Suppressor macrophage (primary cell): ENCODE measurements at places on chromosomes 5 and 9.

GRCh38 chr5:74311961-74312360 is 328.6 kb downstream of the ENC1 start:
- DNase-seq: no peak

- no peak for DNase-seq
Measured at GRCh38 chr9:105311306-105311705, 66.9 kb downstream of the SLC44A1 start.

GRCh38 chr5:14748180-14748900 is 83.8 kb downstream of the OTULIN start:
- DNase-seq: no peak

GRCh38 chr9:27292659-27293405 is 4.1 kb downstream of the EQTN start:
- no peak for DNase-seq

DNA sequence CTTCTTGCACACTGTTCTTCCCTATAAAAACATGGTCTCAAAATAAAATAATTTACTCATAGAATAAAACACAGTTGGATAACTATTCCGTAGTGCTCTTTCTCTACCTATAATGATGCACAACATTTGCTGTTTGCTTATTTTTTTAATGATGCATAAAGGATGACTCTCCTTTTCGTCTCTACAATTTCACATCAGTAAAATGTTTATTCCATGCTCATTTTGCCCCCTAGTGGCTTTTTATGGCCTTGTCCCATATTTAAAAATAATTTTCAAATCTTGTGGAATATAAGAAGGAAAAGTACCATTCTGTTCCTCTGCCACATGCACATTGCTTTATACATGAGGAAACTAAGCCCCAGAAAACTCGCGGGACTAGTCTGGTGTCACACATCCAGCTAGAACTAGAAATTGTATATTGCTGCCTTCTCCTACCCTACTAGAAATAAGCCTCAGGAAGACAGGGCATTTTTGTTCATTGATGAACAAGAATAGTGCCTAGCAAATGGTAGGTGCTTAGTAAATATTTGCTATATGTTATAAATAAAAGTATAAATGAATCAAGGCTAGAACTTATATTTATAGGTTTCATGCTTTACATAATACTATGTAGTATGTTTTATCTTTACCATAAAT is 12.7 kb downstream of the KCTD16 start:
- DNase-seq: peak; percentile 43

GRCh38 chr5:78367318-78367991 is 7.0 kb downstream of the SCAMP1 start:
- no peak for DNase-seq

GRCh38 chr5:57834829-57835608 is 352.4 kb upstream of the ACTBL2 start:
- no peak for DNase-seq

GRCh38 chr5:151052836-151053235 is 28.0 kb downstream of the TNIP1 start:
- peak; percentile 69 for DNase-seq
